Left renal cortex interstitium (tissue), 4 donors: ENCODE measurements at places on chromosomes 2 and 18. TPM values are rescaled to one million over a fixed set of nuclear protein-coding genes. Genes with fewer than 3 reads are reported as not detected.

GRCh38 chr18:42310956-42311355 is 355.9 kb downstream of the PIK3C3 start:
- no peak for DNase-seq

- no peak for DNase-seq
Measured at GRCh38 chr2:215751200-215751910, 262.0 kb downstream of the MREG start.

DNA sequence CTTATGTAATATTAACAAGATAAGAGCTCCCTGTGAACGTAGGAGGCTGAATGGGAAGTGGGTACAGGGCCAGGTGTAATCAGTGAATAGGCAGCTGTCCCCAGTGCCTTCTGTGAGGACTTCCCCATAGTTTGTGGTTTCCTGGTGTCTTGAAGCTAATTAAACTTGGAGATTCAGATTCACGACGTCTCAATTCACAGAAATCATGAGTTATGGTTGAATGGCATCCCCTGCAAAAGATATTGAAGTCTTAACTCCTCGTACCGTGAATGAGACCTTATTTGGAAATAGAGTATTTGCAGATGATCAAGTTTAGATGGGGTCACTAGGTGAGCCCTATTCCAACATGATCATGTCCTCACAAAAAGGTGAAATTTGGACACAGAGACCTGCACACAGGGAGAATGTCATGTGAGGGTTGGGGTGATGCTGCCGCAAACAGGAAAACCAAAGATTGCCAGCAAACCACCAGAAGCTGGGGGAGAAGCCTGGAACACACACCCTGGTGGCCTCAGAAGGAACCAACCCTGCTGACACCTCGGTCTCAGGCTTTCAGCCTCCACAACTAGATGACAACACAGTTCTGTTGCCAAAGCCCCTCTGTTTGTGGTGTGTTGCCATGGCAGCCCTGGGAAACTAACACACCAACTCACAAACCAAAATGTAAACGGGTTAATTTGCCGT is 13.2 kb downstream of the ARL4C start:
- DNase-seq = no peak

- DNase-seq = no peak
Measured at GRCh38 chr2:64707276-64707675, 53.6 kb upstream of the SERTAD2 start.

GRCh38 chr2:235498541-235498940 is 4.7 kb downstream of the AGAP1 start:
- no peak for DNase-seq

DNA sequence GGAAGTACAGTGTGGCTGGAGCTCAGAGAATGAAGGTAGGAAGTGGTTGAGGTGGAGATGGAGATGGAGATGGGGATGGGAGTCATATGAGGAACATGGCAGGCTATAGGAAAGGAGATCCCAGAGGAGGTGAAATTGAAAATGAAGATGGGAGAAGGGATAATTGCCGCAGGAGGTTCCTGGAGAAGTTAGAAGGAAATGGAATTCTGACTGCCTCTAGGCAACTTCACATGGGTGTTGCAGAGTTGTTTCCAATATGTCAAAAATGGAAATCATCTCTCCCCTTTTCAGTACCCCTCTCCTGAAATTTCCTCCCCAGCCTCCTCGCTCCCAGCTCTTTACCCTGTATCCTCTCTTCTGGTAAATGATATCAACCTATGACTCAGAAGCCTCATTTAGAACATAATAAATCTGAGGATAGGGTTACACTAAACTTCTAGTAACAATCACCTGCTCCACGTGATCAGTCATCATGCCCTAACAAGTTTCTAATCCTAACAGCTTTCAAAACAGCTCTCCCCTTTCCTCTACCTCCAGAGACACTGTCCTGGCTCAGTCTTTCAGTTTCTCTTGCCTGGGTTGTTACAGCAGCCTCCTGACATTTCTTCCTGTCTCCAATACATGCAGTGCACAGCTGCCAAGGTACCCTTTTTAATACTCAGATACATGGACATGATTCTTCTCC is 201.9 kb upstream of the RBMS1 start:
- no peak for DNase-seq

Gene SLC39A10
- 86.9 TPM for polyA plus RNA-seq
